ENCODE measurements at places on chromosomes 3 and 15.

- no peak for DNase-seq
These were observed 13.7 kb downstream of the LIMD1 start for GRCh38 chr3:45608296-45608695.

DNA sequence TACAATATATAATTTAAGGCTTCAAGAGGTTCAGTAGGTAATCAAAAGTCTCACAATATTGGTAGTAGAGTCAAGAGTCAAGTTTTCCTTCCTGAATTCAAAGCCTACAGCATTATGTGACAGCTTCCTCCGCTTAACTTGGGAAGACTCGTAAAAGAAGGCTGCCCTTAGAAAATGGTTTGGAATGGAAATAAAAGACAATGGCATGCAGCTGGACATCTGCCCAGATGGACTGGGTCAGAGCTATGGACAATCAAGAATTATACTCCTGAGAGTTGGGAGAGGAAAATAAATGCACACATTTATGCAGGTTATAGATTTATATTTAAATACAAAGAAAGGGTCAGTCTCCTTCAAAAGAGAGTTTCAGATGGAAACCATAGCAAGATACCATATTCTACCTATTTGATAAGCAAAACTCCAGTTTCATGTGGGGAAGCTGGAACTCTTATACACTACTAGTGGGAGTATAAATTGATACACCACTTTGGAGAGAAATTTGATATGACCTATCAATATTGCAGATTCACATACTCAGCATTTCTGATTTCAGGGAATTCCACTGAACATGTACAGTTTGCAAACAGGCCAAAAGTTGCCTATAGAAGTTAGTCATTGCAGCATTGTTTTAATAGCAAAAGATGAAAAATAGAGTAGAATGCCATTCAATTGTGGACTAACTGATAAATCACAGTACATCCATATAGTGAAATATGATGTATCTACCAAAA lies 6.1 kb downstream of the CRYBG3 start:
- no peak for DNase-seq

- DNase-seq: no peak
These were observed 292.7 kb upstream of the STT3B start for GRCh38 chr3:31240013-31240412.

- DNase-seq: no peak
These were observed 109.9 kb upstream of the ATP11B start for GRCh38 chr3:182683453-182683852.

GRCh38 chr3:15265655-15266509 lies 59.8 kb downstream of the CAPN7 start:
- no peak for DNase-seq

GRCh38 chr3:124557433-124558232 lies 172.6 kb upstream of the UMPS start:
- no peak for DNase-seq

GRCh38 chr3:127497676-127498075 lies 92.9 kb downstream of the TPRA1 start:
- DNase-seq: no peak

DNA sequence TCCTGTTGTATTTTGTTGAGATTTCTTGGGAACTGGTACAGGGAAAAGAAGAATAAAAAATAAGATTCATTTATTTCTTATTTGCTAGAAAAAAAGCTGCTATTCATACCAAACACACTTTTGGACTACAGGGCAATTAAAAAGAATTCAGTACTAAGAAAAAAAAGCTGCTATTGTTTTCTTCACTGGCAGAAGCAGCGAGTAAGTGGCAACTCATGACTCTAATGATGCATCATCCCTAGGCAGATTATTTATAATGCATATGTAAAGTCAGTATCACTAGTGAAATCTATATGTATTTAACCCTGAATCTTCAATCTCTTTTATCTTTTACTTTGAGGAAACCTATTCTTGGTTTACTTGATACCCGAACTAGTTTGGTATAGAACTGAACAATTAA lies 15.2 kb downstream of the PFN2 start:
- DNase-seq: no peak

DNA sequence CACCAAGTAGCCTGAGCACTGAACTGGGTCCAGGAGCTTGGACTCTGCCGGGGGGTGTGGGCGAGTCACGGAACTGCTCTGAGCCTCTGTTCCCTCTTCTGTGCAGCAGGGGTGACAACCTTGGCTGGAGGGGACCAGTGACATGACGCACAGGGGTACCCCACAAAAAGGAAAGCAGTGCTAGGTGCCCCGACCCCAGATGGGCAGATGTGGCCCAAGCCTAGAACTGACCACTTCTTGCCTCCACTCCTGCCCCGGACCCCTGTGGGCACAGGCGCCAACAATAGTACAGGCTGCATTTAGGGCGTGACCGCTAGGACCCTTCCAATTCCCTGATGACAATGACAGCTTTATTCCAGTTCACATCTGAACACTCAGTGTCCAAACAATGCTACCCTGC lies 255.9 kb upstream of the LYSMD4 start:
- DNase-seq: no peak

GRCh38 chr3:22318325-22318724 lies 567.3 kb upstream of the ZNF385D start:
- DNase-seq: no peak

GRCh38 chr3:44899683-44900367 lies 25.4 kb downstream of the TGM4 start:
- no peak for DNase-seq

DNA sequence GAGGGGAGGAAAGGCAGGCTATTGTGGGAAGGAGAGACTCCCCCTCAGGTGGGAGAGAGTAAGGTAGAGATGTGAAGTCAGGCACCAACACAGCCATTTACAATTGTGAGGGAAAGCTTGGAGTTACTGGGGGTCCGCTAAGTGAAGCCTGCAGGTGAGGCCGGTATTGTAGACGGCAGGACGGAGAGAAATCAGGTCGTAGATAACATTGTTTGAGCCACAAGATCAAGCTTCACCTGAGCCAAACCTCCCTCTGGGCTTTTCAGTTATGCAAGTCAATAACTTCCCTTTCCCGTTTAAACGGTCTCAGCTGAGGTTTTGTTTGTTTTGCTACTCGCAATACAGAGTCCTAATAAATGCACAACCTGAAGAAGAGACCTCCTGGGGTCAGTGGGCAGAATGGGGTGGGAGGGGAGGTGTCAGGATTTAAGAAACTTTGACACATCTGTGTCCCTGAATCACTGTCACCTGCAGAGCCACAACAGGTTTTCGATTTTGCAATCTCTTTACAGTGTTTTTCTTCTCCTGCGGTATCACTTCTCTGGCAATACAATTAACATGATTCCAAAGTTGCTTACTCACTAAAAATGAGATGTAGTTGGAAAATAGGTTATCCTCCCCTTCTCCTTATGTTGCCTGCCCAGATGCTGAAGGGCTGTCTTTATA lies 72.0 kb upstream of the GLCE start:
- no peak for DNase-seq

DNA sequence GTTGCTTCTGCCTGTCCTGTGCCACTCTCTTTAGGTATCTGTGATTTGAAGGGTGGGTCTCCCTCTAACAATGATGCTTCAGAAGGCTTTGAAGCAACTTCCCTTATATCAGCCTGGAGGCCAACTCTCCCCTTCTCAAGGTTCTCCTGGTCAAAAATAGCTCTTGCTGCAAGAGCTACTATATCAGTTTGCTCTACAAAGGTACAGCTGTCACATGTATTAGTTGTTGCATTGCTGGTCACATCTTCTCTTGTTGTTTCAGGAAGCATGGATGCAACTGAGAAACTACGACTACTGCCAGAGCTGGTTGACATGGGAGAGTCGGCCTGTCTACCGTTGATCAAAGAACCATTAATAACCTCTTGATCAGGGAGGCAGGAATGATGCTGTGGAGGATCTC lies 38.3 kb downstream of the USF3 start:
- no peak for DNase-seq

- no peak for DNase-seq
These were observed 1.8 kb downstream of the RCCD1 start for GRCh38 chr15:90956274-90957030.

DNA sequence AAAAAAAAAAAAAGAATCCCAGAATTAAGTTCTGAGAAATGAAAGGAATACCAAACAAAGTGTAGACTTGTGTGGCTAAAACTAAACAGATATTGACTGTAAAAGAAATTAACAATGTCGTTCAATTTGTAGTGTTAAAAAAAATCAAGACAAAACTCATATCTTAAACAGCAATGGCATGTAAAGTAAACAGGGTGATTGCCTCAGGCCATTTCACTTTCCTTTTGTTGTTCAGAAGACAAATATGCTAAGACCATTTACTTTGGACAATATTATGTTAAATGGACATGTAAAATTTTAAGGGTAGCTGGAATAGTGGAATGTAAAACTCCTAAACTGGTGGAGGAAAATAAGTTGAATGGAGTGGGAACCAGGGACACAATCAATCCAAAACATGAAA lies 139.1 kb downstream of the RTP4 start:
- DNase-seq: no peak

GRCh38 chr3:97830638-97831037 lies 8.8 kb downstream of the CRYBG3 start:
- no peak for DNase-seq

- no peak for DNase-seq
These were observed 37.1 kb downstream of the ADAMTS9 start for GRCh38 chr3:64650715-64651114.

GRCh38 chr3:22632536-22632935 lies 570.6 kb upstream of the UBE2E2 start:
- no peak for DNase-seq

DNA sequence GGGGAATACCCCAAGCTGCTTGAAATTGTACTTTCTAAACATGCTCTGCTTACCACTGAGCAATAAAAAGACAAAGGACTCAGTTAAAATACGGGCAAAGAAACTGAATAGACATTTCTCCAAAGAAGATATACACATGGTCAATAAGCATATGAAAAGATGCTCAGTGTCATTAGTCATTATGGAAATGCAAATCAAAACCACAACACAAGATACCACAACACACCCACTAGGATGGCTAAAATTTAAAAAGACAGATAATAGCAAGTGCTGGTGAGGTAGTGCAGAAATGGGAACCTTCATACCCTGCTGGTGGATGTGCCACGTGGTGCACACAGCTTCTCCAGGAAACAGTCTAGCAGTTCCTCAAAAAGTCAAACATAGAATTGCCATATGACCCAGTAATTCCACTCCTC lies 21.3 kb downstream of the LRIG1 start:
- no peak for DNase-seq

DNA sequence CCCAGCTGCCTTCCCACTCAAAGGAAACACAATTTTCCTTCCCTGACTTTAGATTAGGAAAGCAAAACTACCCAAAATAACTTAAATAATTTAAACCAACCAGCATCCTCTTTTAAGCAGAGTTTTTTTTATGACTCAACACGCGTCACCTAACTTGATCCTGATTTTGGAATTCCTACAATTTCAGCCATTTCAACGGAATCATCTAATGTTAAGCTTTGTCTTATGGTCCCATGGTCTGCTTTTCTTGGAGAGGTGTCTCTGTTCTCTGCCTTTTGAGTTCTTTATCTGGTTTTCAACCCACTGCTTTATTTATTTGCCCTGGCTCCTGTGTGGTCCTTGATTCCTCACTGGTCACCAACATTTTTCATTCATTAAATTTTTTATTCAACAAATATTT lies 219.2 kb upstream of the ARHGEF26 start:
- no peak for DNase-seq
